ENCODE measurements at places on chromosomes 1 and 21. TPM values are rescaled to one million over a fixed set of nuclear protein-coding genes. Genes with fewer than 3 reads are reported as not detected.
A peak's percentile ranks its signal among the peaks of the same experiment; 100 is the strongest.

DNA sequence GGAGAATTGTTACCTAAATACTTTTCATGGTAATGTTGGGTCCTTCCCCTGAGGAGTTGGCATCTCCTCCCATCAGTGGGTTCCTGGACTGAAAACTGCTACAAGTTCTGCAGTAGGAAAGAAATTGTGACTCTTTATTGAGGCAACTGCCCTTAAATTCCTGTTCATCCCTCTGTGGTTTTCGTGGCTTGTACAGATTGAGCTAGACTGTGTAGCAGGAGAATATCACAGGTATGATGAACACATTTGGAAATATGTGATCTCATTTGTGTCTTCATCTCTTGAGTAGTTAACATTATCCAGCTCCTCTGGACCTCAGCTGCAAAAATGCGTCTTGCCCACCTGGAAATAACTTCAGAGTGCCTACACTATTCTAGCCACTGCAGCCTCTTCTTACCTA is 390.6 kb downstream of the PTPRC start:
- no peak for DNase-seq

GRCh38 chr1:101310506-101310905 is 73.7 kb downstream of the S1PR1 start:
- DNase-seq, result peak; percentile 56

DNA sequence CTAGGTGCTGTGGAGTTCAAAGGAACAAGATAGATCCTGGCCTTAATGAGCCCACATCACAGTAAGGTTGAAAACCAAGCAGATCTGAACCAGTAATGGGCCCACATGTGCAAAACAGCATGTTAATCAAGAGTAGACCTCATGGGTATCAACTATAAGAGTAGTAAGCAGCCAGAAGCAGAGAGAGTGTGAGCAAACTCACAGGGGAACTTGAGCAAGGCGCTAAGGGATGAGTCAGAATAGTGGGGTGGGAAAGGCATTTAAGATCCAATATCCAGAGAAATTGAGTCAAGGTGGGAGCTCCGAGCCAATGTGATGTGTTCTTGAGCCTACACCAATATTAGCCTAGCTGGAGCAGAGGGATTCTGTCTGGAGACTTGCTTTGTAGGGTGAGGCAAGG is 52.4 kb upstream of the GJA5 start:
- no peak for DNase-seq

DNA sequence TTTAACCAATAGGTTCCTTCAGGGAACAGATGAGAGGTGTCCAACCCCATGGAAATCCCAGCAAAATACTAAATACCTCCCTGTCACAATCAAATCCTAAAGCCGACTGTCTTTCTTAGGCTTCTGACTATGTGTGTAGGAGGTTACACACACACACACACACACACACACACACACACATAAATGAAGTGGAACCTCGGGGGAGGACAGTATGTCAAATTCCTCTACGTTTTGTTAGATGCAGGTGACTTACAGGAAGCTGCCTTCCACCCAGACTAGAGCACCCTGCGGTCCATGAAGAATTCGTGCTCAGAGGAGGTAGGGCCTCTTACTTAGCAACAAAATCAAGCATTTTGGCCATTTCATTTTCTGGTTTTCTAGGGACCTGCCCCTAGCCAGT is 16.4 kb downstream of the RSPH1 start:
- no peak for DNase-seq

Gene TMEM61
- not detected for polyA plus RNA-seq

Gene LCE2C
- polyA plus RNA-seq, result not detected

Gene EDARADD
- not detected for polyA plus RNA-seq

Gene PCAT6
- not detected for polyA plus RNA-seq

Gene AGMAT
- 16.9 TPM for polyA plus RNA-seq

Gene CD5L
- polyA plus RNA-seq, result not detected

Gene GJC2
- not detected for polyA plus RNA-seq

Measured in naive thymus-derived CD4-positive, alpha-beta T cell (primary cell).